AG08395 (cell line): ENCODE measurements at places on chromosomes 4 and X.

DNA sequence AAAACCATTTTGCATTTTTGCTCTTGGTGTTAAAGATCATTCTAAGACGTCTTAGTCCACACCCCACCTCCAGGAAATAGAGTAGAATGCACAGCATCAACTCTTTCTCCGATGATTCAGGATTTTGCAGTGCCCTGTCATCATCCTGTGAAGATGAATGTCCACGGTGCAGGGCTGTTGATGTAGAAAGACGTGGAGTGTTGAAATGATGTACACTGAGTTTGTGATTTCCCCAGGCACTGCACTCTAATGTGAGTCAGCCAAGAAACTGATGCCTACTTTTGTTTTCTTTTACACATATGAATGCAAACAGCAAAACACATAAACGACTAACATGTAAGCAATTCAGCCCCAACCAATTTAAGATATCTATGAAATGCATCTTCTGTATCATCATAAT is 10.5 kb downstream of the LGI2 start:
- peak; percentile 56 for DNase-seq

DNA sequence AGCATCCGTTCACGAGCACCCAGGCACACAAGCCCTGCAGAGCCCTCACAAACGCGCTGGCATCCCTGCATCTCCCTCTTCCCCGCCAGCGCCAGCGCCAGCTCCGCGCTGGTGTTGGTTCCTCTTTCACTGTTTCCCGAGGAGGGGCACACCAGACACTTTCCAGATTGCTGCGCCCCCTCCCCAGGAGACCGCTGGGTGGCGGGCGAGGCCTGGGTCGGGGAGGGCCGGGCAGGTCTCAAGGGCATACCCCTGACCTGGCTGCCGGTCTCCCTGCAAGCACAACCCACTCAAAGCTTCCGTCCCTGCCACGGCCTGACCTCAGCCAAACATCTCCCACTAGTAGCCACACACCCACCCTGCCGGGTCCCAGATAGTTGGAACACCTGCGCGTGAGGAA is 2.2 kb upstream of the NKX1-1 start:
- no peak for DNase-seq

DNA sequence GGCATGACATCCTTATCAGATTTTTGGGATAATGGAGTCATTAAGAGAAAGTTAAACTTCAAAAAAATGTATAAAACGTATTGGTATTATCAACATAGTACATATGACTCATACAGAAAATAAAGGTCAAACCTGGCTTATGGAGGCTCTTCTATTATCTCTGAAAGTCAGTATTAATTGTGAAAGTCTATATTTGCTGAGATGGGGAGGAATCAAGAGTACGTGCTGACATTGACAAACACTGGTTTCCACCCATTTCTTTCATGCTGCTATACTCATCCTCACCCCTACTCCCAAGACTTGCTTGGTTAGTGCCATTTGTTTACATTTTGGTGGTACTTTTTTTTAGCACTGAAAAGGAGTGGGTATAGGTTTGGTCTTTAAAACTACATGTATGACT is 30.8 kb upstream of the PLA2G12A start:
- no peak for DNase-seq

DNA sequence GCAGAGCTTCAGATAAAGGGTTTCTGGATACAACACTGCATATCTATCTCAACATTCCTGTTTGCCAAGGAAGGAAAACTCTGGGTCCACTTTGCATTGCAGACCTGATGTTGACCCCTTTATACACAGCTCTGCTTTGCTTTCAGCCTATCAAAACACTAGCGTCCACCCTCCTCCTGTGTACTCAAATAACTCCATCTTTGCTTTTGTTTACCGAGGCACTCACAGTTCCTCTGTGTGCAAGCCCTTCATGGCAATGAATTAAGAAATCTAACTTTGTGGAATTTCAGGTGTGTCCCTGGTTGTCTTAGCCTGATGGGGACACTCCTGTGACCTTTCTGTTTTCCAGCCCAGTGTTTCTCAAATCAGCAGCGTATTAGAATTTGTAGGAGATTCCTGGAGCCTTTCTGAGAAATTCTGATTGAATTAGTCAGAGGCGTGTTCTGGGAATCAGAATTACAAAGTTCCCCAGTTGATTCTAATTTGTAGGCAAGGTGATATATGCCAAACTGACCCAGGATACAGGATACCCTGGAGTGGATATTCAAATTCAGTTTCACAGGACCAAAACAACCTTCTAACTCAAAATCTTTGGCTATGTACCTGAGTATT is 68.6 kb downstream of the DTHD1 start:
- DNase-seq = no peak

- DNase-seq = no peak
Observed at GRCh38 chrX:57952320-57952678, 42.0 kb upstream of the ZXDA start.

DNA sequence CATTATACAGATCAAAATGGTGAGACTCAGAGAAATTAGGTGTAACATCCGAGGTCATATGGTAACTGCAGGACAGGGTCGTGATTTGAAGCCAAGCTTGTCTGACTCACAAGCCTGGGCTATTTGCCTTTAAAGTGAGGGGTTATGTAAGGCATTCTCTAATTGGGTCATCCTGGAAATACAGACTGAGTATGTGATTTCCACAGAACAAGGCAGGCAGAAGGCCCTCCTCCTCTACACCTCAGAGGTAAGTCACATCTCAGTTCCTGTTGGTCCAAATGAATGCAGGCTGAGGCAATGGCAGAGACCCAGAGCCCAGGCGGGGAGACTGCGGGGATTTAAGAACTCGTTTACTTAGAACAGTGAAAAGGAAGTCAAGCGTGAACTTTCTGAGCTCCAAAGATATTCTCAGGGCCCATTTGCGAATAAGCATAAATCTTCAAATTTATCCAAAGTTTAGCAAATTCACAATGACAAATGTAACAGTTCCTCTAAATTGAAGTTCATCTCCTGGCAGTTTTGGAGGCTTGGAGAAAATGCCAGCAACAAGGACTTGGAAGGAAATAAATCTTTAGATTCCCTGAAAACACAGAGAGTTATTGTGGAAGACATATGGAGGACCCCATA is 153.3 kb downstream of the LDB2 start:
- peak; percentile 80 for DNase-seq

DNA sequence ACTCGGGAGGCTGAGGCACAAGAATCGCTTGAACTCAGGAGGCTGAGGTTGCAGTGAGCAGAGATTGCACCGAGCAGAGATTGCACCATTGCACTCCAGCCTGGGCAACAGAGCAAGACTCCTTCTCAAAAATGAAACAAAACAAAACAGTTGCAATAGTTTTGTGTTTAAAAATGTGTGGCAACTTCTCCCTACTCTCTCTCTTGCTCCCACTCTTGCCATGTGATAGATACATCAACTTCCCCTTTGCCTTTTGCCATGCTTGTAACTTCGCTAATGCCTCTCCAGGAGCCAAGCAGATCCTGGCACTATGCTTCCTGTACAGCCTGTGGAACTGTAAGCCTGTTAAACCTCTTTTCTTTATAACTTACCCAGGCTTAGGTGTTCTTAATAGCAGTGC is 52.5 kb upstream of the INTU start:
- no peak for DNase-seq

DNA sequence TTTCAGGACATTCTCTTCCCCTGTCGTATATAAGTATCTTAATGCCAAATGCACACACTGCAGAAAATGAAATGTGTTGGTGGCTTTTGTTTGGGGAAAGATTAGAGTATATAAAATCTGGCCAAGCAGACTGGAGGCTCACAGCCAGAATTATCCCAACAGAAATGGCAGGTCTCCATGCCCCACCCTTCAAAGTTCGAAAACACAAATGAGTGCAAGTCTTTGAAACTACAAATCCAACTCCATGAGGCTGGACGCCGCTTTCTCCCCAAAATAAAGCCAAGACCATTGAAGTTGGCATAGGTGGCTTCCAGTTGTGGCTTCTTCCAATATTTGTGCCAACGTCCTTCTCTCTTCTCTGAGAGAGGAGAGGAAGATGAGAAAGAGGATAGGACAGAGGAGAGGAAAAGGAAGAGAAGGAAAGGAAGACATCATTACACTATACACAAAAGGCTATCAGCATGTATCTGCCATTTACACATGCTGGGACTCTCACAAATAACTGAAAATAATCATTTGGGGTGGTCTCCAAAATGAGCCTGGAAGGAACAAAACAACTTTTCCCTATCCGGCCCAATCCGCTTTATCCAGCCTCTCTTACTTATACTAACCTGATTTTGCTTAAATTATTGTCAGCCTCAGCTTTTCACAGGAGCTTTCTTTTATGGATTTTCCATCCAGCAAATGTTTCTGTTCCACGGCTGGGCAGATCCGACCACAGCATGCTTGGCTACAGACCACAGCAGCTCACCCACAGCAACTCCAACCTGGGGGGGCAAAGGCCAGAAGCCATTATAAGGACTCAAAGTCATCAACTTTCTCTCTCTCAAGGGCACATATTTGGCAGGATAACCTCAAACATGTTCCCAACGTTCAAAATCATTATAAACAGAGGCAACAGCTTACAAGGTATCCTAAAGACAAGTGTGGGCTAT is 71.7 kb downstream of the APBB2 start:
- DNase-seq = peak; percentile 56

DNA sequence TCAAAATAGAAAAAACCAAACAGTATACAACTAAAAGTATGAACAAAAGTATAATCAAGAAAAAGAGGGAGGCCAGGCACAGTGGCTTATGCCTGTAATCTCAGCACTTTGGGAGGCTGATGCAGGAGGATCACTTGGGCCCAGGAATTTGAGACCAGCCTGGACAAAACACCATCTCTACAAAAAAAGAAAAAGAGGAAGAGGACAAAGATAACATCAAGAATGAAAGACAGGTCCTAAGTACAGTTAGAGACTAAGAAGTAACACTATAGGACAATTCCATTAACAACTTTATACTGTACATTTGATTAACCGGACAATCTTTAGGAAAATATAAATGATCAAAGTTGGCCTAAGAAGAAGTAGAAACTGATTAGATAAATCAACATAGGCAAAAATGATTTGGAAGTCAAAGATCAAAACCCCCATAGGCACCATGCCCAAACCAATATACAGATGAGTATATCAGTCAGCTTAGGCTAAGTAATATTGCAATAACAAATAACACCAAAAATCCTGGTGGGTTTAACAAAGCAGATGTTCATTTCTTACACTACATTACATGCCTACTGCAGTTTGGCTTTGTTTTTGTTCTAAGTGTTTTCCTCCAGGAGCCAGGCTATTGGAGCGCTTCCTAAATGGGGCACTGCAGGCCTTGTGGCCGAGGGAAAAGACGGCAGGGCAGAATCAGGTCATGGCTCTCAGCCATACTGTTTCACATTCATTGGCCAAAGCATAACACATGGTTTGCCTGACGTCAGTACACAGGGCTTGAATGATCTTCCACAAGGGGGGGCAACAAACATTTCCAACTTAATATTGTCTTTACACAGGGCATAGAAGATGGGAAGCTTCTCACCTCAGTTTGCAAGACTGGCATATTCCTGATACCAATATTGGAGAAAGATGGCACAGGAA is 42.2 kb upstream of the HGFAC start:
- DNase-seq = no peak

DNA sequence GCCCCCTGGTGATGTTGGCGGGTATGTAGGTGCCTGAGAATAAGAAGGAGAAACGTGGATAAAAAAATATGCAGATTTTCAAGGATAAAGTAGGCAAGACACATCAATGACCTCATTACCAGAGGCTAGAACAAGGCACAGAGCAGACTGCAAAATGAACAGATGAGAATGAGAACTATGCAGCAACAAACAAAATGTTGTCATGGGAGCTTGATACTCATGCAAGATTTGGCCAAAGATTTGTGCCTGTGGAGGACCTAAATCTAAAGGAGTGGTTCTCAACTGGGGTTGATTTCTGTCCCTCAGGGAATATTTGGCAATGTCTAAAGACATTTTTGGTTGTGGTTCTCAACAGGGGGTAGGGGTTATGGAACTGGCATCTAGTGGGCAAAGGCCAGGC is 177.3 kb downstream of the FRMPD4 start:
- peak; percentile 6 for DNase-seq

GRCh38 chrX:119686087-119686691 is 6.8 kb downstream of the SEPTIN6 start:
- DNase-seq = peak; percentile 38

- no peak for DNase-seq
Observed at GRCh38 chr4:122826079-122826527, 528 bp upstream of the FGF2 start.

DNA sequence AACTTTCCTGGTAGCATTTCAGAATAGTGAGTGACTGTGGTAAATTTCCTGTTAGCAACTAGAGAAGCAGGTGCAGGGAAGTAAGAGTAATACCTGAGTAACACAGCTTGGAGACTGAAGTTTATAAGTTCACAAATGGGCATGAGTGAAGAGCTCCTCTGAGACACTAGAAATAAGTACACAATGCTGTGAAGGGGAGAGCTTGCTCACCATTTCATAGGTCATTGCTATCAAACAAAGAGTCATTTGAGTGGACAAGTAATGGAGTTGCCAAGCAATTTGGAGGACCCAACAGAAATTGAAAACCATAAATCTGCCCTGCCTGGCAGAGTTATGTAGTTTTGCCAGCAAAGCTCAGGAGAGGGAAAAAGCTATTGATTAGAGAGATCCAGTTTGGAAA is 523.6 kb downstream of the TRAM1L1 start:
- DNase-seq = no peak

DNA sequence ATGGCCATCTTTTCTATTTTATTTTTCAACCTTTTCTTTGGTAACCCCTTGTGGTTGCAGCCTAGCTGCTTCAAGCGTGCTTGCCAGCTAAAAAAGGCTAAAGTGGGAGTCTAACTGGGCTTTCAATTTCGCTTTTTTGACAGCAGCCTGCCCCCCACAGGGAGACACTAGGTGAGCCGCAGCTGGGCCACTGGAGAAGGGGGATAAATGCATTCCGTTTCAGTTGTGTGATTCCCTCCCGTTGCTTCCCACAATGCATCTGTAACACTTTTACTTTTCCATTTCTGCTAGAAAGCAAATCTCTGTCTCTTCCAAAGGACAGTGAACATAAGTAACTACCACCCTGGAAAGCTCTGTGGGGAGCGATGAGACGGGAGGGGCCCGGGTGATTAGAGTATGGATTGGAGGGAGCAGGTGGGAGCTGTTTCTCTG is 86.3 kb upstream of the RAPGEF2 start:
- DNase-seq = no peak

GRCh38 chrX:51614353-51615012 is 4.2 kb downstream of the CENPVL3 start:
- peak; percentile 49 for DNase-seq

- DNase-seq = no peak
Observed at GRCh38 chr4:23720556-23720955, 169.3 kb downstream of the PPARGC1A start.

DNA sequence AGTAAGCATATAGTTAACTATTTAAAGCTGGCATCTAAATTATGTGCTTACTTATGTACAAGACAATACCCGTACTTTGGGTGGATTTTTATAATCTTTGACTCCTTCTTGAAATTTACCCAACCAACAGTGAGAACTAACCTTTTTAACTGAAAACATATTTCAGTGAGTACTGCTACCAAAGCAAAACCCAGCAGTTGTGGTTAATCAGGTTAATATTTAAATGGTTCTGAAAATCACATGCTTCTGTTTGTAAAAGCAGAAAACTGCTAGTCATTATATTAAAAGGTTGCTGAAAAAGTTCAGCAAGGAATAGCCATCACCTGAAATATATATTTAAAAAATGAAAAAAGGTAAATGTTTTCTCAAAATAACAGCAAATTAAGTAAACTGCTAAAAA is 20.0 kb downstream of the UBE2D3 start:
- no peak for DNase-seq
